Activated T-cell treated with anti-CD3 and anti-CD28 coated beads, Interleukin-2, amount 50 U/mL, for 4 hours (primary cell): ENCODE measurements at places on chromosomes 6 and 20.

DNA sequence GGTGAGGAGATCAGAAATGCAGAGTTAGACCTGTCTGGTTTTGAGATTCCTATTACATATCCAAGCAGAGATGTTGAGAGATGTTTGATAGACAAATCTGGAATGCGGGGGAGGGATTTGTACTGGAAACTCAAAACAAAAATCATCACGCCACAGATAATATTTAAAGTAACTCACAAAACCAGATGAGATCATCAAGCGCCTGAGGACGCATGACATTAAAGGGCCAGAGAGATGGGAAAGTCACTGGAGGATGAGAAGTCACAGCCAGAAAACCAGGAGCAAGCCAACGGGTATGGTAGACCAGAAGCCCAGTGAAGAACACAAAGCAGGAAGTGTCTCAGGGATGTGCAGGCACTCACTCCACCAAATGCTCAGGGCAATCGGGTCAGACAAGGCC is 87.7 kb downstream of the DLL1 start:
- no peak for DNase-seq

DNA sequence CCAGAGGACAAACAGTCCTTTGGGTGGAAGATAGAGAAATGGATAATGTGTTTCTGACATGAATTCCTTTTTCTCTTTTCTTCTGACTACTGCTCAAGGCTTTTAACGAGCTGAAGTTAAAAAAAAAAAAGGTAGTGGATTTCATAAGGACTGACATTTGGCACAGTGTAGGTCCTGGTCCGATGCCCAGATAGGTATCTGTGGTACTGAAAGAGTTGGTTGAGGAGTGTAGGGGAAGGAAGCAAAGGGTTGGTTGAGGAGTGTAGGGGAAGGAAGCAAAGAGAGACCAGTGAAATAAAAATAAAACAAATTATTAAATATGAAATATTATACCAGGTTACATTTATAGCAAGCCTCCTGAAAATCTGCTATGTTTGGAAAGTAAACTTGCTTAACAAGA is 11.8 kb downstream of the UTRN start:
- DNase-seq: no peak

DNA sequence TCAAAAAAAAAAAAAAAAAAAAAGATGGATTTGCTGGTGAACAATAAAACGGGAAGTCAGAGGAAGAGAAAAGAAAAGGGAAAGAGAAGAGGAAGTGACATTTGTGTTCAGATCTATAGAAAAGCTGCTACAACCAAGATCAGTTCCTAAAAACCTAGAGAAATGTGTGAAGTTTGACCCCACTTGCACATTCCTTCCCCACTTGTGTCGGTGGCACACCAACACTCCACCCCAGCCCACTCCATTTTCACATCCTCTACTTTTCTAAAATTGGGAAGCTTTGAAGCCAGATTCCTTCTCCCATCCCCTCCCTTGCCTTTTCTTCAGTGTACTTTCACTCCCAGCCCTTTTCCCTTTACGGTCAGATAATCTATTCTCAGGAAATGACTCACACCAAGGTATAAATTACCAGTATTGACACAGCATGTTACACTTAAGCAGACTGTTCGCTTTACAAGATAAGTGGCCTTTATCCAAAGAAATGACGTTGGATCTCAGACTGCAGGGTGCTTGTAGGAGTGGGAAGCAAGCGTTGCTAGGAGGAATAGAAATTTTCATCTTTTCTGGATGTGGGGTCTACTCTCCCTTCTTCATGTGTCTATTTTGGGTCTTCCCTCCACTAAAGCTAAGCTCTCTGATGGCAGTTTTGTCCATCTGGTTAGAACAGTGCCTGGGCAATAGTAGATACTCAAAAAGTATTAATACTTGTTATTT is 92.5 kb upstream of the ADGRF1 start:
- DNase-seq: no peak

DNA sequence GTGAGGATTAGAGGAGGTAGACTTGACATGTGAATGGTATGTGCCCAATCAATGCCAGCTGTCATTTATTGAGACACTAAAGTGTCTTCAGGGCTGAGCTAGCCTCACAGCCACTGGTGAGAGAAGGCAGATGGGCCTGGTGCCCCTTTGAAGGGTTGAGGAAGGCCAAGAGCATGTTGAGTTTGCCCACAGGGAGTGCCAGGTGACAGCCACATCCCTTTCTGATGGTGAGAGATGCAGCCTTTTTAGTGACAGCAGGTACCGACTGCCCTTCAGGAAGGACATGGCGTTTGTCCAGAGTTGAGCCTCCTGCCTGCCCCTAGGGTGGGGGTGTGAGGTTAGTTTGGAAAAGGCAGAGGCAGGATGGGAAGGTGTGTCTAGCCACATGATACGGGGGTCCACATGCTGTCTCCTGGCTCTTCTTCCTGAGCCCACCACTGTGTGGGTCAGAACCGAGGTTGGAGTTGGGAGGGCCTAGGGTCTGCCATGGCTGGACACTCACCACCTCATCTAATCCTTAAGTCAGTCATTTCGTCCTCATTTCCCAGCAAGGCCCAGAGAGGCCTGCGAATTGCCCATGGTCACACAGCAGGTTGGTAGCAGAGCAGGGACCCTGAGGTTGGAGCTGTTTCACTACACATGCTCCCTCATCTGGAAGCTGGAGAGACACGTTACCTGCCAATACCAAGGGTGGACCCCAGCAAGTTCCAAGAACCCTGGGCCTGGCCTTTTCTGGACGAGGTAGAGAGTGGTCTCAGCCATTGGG is 32.5 kb downstream of the SPDEF start:
- no peak for DNase-seq

GRCh38 chr20:35174458-35175216 is 2.8 kb downstream of the PROCR start:
- DNase-seq: no peak

- no peak for DNase-seq
These were observed 15.7 kb upstream of the TGM3 start for GRCh38 chr20:2280082-2280481.
